ENCODE measurements at places on chromosomes 6 and 20.

DNA sequence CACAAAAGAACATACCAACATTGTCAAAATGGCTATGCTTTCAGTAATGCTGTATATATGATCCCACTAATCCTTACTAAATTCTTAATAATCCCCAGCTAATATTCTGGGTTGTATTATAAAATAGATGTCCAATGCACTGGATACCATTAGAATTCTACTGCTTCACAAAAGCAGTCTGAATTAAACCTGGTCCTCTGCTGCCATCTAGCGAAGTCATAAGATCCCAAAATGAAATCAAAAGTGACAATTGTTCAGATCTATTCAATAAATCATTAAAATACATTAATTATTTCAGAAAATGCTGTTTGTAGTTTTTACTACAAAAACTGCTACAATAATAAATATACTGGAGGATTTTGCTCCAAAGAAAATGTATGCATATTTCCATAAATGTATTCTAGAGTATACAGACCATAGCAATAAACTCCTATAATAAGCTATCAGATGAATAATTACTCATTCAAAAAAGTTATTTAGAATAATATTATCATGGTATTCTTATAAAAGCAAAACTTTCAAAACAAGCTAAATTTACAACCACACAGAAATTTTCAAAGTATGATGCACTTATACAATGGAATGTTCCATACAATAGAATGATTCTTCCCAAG is 92.6 kb downstream of the RNGTT start:
- H3K4me1 ChIP-seq, result peaks cover 5% of the 10 kb centered on the region
- no peaks in the 10 kb centered on the region for H3K36me3 ChIP-seq
- no peak overlapping the region for H3K27ac ChIP-seq
- H3K27me3 ChIP-seq, result no peaks in the 10 kb centered on the region
- H3K4me3 ChIP-seq, result no peak overlapping the region

GRCh38 chr20:4633379-4633778 is 88.3 kb upstream of the PRND start:
- H3K27ac ChIP-seq, result no peak overlapping the region
- no peaks in the 10 kb centered on the region for H3K36me3 ChIP-seq
- H3K27me3 ChIP-seq, result no peaks in the 10 kb centered on the region
- H3K4me3 ChIP-seq, result no peak overlapping the region
- no peak for DNase-seq
- H3K4me1 ChIP-seq, result no peaks in the 10 kb centered on the region

DNA sequence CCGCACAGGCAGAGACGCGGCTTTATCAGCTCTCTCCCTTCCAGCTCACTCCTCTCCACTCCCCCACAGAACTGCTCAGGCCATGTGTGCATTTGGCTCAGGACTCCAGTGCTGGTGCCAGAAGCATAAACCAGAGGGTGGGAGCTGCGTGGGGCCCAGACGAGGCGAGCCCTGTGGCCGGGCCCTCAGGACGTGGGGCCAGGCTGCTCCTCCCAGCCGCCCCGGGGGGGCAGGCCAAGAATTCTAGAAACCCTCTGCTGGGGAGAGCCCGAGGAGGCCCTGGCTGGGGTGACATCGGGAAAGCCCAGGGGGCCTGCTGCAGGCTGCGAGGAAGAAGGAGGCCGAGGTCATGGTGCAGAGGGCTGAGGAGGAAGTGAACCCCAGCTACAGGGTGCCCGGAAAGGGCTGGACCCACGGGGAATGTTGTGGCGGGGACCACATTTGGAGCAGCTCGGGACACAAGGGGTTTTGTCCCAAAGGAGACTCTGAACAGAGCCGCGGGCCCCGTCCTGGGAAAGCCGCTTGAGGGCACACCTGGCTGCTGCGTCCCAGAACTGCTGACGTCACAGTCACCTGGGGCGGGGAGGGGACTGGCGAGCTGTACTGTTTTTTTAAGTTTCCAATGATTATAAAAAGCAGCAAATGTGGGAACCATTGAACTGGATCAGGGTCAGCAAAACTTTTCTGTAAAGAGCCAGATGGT is 107.1 kb downstream of the BANF2 start:
- peak overlapping the region; percentile 47 for H3K4me3 ChIP-seq
- peak; percentile 92 for DNase-seq
- H3K36me3 ChIP-seq, result no peaks in the 10 kb centered on the region
- H3K4me1 ChIP-seq, result peaks cover 42% of the 10 kb centered on the region
- peak overlapping the region; percentile 76 for H3K27ac ChIP-seq

- H3K36me3 ChIP-seq, result no peaks in the 10 kb centered on the region
- DNase-seq, result no peak
- no peak overlapping the region for H3K27ac ChIP-seq
- H3K4me1 ChIP-seq, result no peaks in the 10 kb centered on the region
- H3K27me3 ChIP-seq, result no peaks in the 10 kb centered on the region
These were observed 39.7 kb downstream of the SH3BGRL2 start for GRCh38 chr6:79670789-79671188.

DNA sequence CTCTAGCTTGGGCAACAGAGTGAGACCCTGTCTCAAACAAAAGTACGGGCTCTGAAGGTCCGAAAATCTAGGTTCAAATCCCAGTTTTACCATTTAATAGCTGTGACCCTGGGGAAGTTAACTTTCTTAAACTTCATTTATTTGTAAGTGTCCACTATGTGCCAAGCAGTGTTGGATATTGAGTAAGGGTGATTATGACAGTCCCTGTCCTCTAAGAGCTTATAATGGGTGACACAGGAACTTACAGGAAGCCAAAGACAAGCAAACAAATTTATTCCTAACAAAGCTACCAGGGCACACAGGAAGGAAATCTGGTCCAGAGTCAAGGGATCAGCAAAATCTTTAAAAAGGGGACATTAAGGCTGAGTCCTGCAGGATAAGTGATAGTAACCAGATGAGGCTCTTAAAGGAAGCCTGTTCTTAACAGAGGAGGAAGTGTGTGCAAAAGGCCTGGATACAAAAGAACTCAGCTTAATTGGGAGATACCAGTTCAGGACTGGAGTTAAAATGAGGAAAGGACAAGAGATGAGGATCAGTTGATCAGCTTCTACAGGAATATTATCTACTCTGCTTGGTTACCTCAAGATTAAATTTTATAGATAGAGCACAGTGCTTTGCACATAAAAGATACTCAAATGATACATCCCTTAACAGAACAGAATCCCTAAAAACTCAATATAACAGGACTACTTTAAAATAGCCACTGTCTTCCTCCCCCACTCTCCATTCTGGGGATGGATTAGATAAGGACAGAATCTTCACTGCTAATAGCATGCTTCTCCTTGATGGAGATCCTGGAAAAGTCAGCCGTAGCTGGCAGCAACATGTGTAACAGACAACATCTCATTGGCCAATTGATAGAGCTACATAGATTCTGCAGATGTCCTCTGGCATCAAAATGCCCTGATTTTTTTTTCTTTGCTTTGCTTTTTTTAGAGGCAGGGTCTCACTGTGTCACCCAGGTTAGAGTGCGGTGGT is 6.1 kb downstream of the SNX3 start:
- H3K4me1 ChIP-seq, result peaks cover 36% of the 10 kb centered on the region
- H3K4me3 ChIP-seq, result no peak overlapping the region
- H3K27ac ChIP-seq, result no peak overlapping the region
- H3K36me3 ChIP-seq, result no peaks in the 10 kb centered on the region
- H3K27me3 ChIP-seq, result no peaks in the 10 kb centered on the region

DNA sequence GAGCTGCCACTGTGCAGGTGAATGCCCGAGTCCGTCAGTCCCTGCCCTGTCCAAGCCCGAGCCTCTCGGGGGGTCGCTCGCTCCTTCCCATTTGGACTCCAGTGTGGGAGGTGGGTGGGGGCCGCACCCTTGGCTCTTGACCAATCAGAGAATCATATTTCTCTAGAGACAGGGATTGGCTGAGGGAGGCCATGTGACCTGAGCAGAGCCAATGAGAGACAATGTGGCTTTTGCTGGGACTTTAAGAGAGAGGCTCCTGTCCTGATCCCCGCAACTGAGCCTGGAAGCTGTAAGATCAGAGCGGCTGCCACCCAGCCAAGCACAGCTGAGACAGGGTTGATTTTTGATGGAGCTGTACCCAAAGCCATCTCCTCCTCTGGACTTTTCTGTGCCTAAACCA is 199.3 kb downstream of the TFAP2C start:
- peak; percentile 75 for DNase-seq
- H3K27me3 ChIP-seq, result no peaks in the 10 kb centered on the region
- no peaks in the 10 kb centered on the region for H3K4me1 ChIP-seq
- no peak overlapping the region for H3K27ac ChIP-seq
